ENCODE measurements at places on chromosomes 11 and 22. TPM values are rescaled to one million over a fixed set of nuclear protein-coding genes. Genes with fewer than 3 reads are reported as not detected.

DAGLA gene
- 0.17 TPM for total RNA-seq

LRRC74B gene
- not detected for total RNA-seq

OR4D5 gene
- not detected for total RNA-seq

GLYATL2 gene
- total RNA-seq = not detected

OR2AG1 gene
- not detected for total RNA-seq

TEX54 gene
- total RNA-seq = not detected

AGBL2 gene
- total RNA-seq = 5.2 TPM
